T-helper 1 cell (primary cell): ENCODE measurements at places on chromosomes 4 and X.

- DNase-seq, result peak; percentile 34
Measured at GRCh38 chrX:16695079-16695676, 17.3 kb downstream of the CTPS2 start.

DNA sequence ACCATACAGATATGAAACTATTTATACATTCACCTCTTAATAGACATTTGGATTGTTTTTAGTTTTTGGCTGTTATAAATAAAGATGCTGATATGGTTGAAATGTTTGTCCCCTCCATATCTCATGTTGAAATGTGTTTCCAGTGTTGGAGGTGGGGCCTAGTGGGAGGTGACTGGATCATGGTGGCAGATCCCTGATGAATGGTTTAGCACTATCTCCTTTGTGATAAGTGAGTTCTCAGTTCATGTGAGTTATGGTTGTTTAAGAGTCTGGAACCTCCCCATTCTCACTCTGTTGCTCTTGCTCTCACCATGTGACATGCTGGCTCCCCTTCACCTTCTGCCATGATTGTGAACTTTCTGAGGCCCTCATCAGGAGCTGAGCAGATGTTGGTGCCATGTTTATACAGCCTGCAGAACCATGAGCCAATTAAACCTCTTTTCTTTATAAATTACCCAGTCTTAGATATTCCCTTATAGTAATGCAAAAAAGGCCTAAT lies 12.2 kb upstream of the CLGN start:
- DNase-seq, result no peak

- DNase-seq, result no peak
Measured at GRCh38 chrX:130846746-130847145, 56.3 kb downstream of the ENOX2 start.

GRCh38 chr4:156132196-156132595 lies 178.5 kb upstream of the CTSO start:
- DNase-seq, result no peak

DNA sequence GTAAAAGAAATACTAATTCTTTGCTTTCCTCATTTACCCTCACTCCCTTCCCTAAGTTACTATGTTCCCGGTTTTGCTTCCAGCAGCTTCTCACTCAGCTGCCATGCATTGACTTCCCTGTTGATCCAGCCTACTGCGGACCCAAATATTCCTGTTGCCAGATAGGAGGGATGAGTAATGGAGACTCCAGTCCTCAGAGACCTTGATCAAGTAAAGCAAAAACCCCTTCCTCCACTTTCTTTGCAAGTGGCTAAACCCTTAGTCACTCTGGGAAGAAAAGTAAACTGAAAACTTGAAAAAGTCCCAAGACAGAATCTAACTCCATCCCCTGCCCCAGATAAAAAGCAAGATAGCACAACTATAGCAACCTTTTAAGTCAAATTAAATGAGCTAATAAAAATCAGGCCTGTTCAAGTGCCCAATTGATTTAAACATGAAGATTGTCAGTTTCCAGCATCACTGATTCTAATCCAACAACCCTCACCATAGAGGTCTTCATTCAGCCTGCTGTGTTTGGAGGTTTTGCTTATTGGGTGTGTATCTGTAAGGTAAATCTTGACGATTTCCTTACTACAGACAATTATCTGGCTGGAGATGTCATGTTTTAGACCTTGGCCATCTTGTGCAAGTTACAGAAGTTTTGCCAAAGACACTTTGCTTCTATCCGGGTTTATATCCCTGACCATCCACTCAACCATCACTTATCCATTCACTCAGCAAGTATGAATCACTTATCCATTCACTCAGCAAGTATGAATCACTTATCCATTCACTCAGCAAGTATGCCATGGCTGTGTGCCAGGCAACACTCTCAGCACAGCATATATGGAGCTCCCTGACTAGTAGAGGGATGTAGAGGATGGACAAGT lies 17.6 kb downstream of the FGFBP1 start:
- no peak for DNase-seq

DNA sequence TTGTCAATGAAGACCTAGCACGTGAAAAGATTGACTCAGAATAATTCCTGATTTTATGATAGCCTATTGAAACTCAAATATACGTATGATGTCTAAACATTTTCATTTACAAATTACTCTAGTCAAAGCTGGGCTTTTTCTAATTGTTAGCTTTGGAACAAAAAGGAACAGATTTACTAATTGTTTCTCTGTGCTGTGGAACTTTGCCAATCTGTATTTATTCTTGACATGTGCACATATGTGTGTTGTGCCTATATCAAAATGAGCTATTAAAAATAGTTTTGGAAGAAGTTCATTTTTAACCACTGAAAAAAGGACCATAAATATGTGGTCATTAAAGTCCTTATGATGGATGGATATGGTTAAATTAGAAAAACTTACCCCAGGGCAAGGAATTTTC lies 85.4 kb upstream of the PACRGL start:
- no peak for DNase-seq

DNA sequence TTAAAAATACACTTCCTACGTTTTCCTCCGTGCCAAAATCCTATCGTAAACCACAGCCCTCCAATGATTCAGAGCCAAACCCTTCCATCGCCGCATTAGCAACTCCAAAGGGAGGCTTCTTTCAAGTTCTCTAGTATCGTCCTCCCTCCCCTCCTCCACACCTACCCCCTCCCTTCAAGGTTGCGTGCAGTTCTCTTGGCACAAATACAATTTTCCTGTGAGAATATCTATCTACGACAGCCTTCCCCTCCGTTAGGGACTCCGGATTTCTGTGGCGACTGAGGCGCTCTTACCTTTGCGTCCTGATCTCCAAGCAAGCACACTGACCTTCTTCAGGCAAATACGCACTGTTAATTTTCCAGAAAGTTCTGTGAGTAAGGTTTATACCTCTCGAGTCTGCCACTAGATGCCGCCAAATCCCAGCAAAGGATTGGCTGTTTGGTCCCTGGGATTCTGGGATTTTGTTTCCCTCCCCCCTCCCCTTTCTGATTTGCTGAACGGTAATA lies 1.2 kb upstream of the MORF4L2 start:
- peak; percentile 8 for DNase-seq

GRCh38 chrX:49756692-49757091 lies 60.9 kb upstream of the PAGE1 start:
- no peak for DNase-seq

GRCh38 chr4:997375-998071 lies 4.3 kb upstream of the SLC26A1 start:
- no peak for DNase-seq

GRCh38 chr4:3483471-3483921 lies 20.4 kb downstream of the DOK7 start:
- no peak for DNase-seq

GRCh38 chr4:189825466-189825865 lies 115.2 kb upstream of the FRG1 start:
- DNase-seq, result no peak

GRCh38 chr4:76504613-76505465 lies 69.8 kb downstream of the SHROOM3 start:
- DNase-seq, result no peak

GRCh38 chr4:156685308-156685707 lies 286.3 kb downstream of the PDGFC start:
- no peak for DNase-seq

DNA sequence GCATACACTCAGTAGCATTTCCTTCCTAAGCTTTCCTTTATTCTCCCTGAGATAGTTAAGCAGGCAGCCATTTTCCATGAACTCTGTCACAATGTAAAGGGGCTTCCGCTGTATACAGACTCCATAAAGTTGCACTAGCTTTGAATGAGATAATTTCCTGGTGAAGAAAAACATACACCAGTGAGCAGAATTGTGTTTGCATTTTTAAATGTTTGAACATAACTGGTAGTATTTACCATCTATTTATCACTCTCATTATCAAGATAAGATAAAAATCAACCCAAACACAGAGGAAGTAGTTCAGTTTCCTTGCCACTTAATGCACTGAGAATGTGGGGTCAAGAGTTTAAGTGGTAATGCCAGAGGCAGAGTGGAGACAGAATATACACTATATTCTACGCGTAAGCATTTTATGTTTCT lies 54.1 kb downstream of the TXK start:
- DNase-seq, result no peak

DNA sequence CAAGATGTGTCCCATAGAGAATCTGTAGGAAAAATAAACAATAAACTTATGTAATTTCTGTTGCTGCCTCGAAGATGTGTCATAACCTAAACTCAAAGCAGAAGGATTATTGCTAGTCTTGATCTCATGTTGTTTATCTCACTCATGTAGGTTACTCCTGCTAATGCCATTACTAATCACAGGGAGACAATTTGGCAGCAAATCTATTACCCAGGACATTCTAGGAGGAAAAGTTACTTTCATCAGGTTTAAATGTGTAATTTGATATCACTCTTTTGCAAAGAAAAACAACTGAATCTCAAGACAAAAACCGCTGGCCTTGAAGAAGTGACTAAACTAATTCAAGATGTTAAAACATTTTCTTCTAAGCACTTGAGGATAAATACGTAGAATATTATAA lies 34.0 kb downstream of the LDOC1 start:
- DNase-seq, result no peak

GRCh38 chrX:38166478-38167083 lies 54.1 kb downstream of the SRPX start:
- DNase-seq, result no peak

GRCh38 chr4:16169490-16169889 lies 56.8 kb downstream of the TAPT1 start:
- no peak for DNase-seq
